Left renal pelvis (tissue), 4 donors: ENCODE measurements at places on chromosomes 3 and 15.

- DNase-seq: no peak
Measured at GRCh38 chr15:64685230-64685888, 90.0 kb downstream of the RBPMS2 start.

DNA sequence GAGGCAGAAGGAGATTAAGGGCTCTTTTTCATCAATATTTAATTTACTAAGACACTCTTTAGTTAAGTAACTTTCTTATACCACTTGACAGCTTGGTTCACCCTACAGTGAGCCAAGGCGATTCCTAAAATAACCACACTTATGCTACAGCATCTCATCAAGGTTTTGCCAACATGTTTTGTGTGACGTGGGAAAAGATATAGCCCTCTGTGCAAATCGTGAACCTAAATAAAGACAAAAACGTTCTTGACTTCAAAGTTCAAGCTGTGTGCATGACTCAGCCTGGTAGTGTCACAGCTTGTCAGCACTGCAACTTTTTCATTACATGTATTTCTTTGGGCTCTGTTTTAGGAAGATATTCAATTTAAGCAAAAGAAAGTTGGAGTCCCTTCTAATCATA is 297.0 kb upstream of the EPHA3 start:
- no peak for DNase-seq

- DNase-seq: no peak
Measured at GRCh38 chr15:86483936-86484335, 404.3 kb downstream of the AGBL1 start.

- DNase-seq: no peak
Measured at GRCh38 chr15:56821721-56822425, 88.6 kb upstream of the ZNF280D start.

GRCh38 chr3:129663045-129663446 is 56.6 kb upstream of the PLXND1 start:
- peak; percentile 14 for DNase-seq

GRCh38 chr3:108099244-108099643 is 8.4 kb upstream of the CD47 start:
- no peak for DNase-seq

- no peak for DNase-seq
Measured at GRCh38 chr3:63762180-63762579, 56.9 kb upstream of the C3orf49 start.

- DNase-seq: no peak
Measured at GRCh38 chr3:18946524-18946923, 201.8 kb upstream of the KCNH8 start.

DNA sequence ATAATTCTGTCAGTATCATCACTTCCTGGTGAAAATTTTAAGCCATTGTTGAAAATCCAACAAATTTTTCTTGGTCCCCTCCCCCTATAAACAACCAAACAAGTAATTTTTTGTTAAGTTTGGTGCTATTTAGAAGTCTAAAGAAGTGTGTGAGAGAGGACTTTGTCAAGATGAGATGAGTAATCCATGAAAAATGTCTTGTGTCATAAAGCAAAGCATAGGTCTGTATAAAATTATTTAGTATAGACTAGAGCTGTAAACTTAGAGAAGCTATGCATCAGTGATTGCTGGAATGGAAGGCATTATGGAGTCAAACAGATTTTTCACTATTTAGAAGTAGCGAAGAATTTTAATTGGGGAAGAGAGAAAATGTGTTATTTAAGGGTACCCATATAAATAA is 31.4 kb downstream of the MAPK6 start:
- no peak for DNase-seq

DNA sequence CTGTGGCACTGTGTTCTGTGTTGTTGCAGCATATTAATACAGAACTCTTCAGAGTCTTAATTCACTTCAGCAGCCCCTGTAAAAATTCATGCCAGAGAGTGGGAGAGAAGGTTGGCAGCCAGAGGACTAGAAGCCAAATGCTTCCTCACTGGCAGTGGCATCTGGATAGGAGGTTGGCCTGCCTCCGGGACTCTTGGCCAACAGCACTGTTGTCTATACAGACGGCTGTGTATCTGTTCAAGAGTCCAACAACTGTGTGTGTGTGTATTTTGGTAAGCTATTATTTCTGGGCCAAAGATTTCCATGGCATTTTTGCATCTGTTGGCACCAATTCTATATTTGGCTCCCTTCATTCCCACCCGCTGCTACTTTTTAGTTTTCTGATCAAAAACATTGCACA is 156.0 kb upstream of the SOX2 start:
- no peak for DNase-seq

- peak; percentile 74 for DNase-seq
Measured at GRCh38 chr15:73700041-73700842, 16.1 kb downstream of the CD276 start.

DNA sequence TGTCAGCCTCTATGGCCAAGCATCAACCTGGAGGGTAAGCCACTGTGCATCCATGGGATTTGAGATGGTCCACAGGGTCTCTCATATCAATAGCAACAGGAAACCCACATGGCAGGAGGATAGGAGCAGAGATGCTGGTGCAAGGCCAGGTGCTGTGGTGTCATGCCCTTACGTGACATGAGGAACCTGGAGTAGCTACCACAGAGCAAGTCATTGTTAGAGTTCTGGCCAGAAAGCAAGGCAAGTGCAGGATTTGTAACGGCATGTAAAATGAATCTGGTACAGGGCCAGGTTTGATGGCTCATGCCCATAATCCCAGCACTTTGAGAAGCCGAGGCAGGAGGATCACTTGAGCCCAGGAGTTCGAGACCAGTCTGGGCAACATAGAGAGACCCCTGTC is 14.8 kb upstream of the ZNF774 start:
- no peak for DNase-seq

DNA sequence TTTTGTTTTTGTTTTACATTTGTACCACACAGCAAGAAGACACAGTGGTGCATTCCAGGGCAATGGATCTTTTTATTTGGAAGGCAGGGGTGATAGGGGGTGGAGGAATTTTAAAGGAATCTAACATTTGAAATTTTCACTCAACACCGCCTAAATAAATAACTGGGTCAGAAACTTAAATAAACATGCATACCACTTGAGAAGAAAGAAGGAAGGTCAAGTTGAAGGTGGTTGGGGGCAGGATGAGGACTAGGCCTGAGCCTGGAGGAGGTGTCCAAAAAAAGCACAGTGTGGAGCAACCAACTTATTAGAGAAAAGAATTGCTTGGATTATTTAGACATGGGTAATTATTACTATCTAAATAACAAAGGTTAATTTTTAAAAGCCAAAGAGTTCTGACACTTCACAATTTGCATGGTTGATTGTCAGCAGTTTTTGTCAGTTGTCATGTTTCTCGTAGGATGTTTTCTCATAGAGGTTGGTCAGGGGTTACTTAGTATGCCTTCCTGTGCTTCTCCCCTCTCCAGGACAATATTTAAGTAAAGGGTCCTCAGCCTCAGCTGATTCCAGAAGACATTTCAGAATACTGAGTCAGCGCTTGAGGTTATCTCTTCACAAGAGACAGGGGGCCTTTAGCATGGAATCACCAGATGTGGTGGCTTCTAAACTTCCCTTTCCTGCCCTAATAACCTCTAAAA is 173.7 kb upstream of the SLC2A2 start:
- no peak for DNase-seq

DNA sequence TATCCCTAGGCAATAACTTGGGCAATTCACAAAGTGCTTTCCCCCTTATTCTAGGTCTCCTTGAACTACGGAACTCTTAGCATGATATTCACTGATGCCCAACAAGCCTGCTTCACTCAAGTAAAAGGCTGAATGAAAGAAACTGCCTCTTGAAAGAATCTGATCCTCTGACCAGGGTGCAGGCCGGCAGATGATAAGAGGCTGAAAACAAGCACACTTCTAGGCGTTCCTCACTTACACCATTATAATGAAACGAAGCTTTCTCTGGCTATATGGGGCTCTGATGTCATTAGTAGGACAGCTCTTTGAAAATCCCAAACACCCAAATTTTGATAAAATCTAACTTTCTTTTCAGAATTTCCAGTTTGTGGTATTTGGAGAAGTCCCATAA is 28.4 kb downstream of the MAGI1 start:
- DNase-seq: no peak

DNA sequence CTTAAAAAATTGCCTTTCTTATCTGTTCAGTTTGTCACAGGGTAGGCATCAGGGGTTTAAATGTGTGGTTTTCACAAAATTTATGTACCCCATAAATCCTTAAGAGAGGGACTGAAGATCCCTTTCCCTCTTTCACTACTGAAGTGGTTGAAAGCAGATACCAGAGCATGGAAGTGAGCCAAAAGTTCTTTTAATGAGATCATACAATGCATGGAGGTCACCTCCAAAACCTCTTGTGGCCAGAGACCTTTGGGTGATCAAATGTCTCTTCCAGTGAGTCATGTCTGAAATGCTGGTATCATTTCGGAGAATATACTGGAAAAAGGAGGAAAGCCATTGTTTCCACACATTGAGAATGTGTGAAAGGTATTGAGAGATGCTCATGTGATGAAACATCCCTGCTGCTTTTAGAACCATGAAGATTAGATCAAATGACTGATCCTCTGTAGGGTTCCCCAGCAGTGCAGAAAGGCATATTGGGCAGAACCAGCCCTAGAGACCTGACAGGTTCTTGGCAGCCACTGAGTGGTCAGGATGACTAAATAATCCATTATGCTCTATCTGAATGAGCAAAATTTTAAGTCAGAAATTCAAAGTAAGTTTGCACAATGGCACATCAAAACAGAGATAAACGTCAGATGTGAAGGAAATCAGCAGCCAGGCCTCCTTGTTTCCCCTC is 165.8 kb upstream of the SLC2A2 start:
- no peak for DNase-seq

GRCh38 chr3:487614-488013 is 291.1 kb downstream of the CHL1 start:
- no peak for DNase-seq

- no peak for DNase-seq
Measured at GRCh38 chr3:194986208-194987043, 284.5 kb downstream of the XXYLT1 start.

DNA sequence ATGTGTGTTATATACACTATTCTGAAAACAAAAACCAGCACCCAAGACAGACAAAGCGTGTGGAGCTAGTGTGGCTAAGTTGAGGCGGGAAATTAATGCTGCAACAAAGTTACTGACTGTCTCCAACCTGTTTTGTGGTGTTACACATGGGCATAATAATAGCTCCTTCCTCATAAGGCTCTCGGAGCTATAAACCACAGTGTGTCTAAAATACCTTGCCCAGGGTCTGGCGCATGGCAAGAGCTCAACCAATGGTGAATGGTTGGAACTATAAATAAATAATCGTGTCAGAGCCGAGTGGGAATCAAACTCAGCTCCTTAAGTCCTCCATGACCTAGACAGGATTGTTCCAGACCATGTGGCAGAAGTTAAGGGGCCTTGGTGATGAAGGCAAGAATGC is 35.9 kb upstream of the TFRC start:
- no peak for DNase-seq

- no peak for DNase-seq
Measured at GRCh38 chr15:81024265-81024872, 23.6 kb downstream of the TLNRD1 start.

DNA sequence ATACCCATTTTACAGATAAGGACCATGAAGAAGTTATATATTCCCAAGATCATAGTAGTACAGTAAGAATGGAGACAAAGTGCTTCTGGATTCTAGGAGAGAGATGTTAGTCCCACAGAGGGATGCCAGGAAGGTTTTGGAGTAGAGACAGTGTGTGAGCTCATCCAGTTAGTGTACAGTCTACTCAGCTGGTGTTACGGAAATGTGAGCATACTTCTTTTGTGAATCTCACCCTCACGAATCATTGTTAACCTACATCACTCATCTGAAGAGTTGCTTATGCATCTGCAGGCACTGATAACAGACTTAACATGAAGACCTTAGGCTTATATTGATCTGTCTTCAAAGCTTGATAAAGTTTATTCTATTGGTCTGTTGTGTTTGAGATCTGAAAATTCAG is 106.6 kb upstream of the PTPRG start:
- DNase-seq: no peak

GRCh38 chr3:187902041-187902471 is 156.8 kb upstream of the BCL6 start:
- no peak for DNase-seq

GRCh38 chr3:99500485-99500884 is 137.9 kb upstream of the COL8A1 start:
- DNase-seq: no peak

- no peak for DNase-seq
Measured at GRCh38 chr3:47803480-47804025, 615 bp downstream of the DHX30 start.

GRCh38 chr15:74895830-74896229 is 6.0 kb downstream of the MPI start:
- DNase-seq: no peak

GRCh38 chr3:185727873-185728272 is 97.0 kb downstream of the IGF2BP2 start:
- no peak for DNase-seq

GRCh38 chr3:120763601-120764000 is 21.1 kb downstream of the GTF2E1 start:
- DNase-seq: no peak

GRCh38 chr3:16587047-16587680 is 18.1 kb downstream of the DAZL start:
- no peak for DNase-seq

DNA sequence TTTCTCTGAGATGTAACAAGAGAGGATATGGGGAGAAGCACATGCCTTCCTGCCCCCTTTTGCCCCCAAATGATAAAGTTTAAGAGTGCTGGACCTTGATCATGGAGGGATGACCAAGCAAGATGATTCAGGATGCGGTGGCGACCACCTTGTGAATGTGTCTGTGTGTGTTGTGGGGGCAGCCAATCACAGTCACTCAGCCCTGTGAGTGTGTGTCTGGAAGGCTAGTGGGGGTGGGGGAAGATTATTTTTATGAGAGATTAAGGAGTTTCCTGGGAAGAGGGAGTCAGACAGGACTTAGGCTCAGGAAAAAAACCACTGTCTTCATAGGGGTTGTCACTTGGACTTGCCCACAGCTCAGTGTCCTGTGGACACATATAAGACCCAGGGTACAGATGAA is 57.8 kb upstream of the KY start:
- DNase-seq: no peak

DNA sequence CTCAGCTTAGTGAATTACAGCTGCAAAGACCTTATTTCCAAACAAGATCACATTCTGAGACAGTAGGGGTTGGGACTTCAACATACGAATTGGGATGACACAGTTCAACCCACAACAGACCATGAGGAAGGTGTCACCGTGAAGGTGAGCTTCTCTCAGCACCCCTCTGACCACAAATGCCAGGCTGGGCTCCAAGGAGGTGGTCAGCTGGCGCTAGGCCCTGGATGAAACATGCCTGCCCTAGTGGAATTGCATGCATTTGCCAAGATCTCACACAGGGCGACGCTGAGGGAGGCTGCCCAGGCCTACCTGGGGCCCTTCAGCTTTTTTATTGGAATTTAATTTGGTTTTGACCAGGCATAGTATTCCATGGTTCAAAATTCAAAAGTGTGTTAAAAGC is 1.8 kb downstream of the CFAP100 start:
- no peak for DNase-seq

- peak; percentile 22 for DNase-seq
Measured at GRCh38 chr3:63818282-63819150, 583 bp upstream of the C3orf49 start.
